Activated CD4-positive, CD25-positive, alpha-beta regulatory T cell treated with anti-CD3 and anti-CD28 coated beads, Interleukin-2, amount 50 U/mL, for 72 hours (primary cell): ENCODE measurements at places on chromosomes 4 and X.

DNA sequence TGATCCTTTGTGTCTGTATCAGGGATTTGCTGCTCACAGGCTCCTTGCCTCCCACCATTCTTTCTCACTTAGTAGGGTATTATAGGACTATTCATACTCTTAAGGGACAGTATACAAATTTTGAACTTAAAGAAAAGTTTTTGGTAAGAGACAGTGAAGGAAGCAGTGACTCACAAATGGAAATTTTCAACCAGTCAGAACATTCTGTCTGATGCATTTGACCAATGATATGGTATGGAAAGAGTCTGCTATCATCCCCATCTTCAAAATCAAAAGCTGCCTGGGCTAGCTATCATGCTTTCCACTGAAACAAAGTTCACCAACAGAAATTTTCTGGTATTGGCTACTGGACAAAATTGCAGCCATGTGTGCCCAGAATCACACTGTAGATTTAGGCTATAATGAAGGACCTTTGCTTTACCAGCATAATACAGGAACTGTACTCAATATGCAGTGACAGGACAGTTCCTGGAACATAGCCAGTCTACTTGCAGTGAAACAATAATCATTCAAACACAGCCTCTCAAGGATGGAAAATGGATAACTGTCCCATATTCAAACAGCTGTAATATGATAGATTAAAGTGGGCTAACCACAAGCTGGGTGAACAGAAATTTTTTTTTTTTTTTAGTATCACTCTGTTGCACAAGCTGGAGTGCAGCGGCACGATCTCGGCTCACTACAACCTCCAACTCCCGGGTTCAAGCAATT is 109.0 kb upstream of the ACSL4 start:
- no peak for DNase-seq

DNA sequence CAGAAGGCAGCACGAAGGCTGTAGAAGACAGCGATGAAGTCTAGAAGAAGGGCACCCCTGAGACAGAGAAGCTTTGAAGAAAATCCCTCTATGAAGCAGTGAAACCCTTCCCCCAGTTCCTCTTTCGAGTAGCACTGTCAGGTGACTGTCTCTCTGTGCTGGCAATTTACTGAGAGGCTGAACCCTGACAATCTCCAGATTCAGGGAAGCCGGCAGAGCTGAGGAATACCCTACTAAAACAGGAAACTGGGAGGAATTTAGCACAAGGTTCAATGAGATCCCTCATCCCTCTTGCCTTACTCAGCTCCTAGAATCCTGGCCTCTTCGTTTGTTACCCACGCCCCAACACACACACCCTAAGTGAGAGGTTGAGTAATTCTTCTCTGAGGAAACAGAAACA is 239.7 kb upstream of the NOCT start:
- DNase-seq, result no peak

- DNase-seq, result no peak
Observed at GRCh38 chr4:38500433-38500832, 163.6 kb upstream of the KLF3 start.

DNA sequence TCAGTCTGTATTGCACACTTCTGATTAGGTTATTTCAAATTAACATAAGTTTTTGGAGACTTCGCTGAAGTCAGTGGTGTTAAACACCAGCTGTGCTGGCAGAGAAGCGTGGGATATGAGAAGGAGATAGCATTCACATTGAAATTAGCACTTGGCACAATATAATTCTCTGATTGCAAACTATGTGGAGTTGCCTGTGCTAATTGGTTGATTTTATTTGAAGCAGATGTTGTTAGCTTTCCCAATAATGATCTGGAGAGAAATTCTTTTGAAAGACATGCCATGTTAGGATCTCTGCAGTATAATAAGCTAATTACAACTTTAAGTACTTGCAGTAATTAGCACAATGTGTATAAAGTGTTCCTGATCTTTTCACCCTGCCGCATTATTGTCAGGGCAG is 367.4 kb upstream of the ARX start:
- no peak for DNase-seq

- no peak for DNase-seq
Observed at GRCh38 chr4:11004818-11005217, 320.2 kb upstream of the CLNK start.

- DNase-seq, result no peak
Observed at GRCh38 chr4:172842779-172843178, 325.8 kb upstream of the GALNT7 start.

- DNase-seq, result no peak
Observed at GRCh38 chr4:133150486-133151340, 1.6 kb downstream of the PCDH10 start.

DNA sequence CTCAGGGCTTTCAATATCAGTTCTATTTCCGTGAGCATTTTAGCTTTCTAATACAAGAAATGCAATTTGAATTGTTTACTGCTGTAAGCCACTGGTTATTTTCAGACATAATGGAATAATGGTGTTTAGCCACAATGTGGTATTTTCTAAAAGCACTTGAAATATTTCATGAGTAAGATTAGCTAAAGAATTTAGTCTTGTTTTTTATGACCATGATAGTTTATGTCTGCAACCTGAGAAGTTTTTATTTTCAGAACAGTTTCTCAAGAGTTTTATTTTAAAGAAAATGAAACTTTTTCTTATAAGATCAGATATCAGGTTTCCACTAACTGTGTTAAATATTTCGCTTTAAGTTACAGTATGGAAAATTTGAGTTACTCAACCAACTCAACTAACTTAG is 60.2 kb downstream of the SLIT2 start:
- DNase-seq, result no peak

- DNase-seq, result peak; percentile 31
Observed at GRCh38 chr4:100095729-100096595, 94.3 kb downstream of the DDIT4L start.

- no peak for DNase-seq
Observed at GRCh38 chr4:185424905-185425646, 688 bp downstream of the UFSP2 start.

DNA sequence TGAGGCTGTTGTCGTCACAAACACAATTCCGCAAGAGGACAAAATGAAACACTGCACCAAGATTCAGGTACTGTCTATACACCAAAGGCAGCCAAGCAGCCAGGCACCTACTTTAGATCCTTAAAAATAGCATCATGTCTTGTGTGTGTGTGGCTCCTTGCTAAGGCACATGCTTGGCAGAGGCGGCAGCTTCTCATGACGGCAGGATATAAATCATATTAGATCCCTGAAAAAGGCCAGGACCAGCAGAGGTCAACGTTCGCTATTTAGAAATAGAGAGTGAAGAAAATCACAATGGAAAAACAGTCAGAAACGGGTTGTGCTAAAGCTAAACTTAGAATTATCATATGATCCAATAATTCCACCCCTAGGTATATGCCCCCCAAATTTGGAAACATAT is 29.5 kb downstream of the PRPS2 start:
- DNase-seq, result no peak

DNA sequence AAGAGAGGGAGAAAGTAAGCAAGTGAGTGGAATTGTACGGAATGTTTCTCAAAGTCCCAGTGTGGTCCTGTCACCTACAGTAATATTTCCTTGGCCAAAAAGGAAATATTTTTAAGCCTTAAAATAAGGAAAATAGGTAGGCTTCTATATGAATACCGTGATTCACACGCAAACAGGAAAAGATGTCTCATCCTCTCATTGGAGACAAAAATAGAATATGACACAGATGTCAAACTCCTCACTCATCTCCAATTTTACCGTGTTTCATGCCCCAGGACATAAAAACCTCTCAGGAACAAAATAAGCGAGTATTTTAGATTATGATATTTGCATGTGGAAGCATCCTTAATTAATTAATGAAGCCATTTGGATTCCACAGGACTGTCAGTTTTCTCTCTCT is 1269.5 kb downstream of the RAPGEF2 start:
- no peak for DNase-seq

- no peak for DNase-seq
Observed at GRCh38 chr4:8016527-8016926, 76.9 kb upstream of the AFAP1 start.

DNA sequence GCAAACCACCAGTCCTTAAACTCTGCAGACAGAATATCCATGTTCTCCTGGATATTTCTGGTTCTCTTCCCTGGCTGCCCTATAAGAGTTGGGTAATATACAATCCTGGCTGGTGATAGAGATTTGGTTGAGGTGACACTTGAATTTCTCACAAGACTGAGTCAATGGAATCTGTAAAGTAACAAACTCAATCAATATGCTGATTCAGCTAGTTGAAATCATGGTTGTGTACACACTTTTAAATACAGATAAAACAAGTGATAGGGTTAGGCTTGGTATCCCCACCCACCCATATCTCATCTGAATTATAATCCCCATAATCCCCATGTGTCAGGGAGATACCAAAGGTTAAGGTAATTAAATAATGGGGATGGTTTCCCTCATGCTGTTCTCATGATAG is 349.2 kb upstream of the MAD2L1 start:
- DNase-seq, result no peak

DNA sequence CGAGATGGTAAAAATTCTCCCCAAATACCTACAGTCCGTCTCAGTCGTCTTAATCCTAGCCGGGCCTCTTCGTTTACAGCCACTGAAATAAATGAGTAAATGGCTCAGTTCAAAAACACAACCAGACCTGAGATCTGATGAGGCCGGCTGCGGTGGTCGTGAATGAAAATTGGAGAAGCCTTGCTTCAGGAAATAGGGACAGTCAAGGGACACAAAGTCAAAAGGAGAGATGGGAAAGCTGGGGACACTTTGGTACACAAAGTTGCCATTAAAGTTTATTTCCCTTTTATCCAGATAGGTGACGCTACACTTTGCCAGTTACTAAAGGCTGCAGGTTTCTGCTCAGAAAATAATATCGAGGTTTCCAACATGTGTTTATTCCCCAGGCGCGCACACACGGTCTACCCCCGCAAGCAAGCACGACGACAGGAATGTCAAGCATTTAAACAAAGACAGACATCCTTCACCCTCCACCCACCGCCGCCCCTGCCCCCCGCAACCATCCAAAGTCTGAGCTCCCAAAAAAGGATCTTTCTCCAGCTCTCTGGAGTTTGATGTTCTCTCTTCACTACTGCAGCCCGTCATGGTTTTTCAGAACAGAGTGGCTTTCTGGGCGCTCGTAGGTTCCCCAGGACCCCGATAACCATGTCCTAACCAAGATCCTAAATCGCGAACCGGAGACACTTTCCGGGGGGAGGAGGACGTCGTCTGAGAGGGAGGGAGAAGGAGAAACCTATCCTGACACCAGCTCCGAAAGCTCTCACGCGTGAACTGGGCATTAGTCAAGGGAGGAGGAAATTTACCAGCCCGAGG is 1.3 kb upstream of the PCDH7 start:
- no peak for DNase-seq

- DNase-seq, result no peak
Observed at GRCh38 chr4:116150152-116150551, 935.2 kb downstream of the TRAM1L1 start.

DNA sequence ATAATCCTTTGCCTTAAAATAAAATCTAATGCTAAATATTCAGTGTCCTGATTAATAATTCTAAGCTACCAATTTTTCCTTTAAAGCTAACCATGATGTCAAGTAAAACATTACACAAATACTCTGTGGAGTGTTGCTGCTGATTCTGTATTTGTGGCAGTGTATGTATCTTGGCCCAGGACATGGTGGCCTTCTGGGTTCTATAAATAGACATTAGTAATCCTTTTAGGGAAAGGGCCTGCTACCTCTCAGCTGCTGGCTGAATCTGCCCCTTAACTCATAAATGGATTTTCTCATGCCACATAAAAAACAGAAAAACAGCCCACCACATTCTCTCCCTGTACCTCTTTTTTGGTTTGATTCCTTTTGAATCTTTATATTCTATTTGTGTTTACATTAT is 1.2 kb upstream of the XK start:
- no peak for DNase-seq

DNA sequence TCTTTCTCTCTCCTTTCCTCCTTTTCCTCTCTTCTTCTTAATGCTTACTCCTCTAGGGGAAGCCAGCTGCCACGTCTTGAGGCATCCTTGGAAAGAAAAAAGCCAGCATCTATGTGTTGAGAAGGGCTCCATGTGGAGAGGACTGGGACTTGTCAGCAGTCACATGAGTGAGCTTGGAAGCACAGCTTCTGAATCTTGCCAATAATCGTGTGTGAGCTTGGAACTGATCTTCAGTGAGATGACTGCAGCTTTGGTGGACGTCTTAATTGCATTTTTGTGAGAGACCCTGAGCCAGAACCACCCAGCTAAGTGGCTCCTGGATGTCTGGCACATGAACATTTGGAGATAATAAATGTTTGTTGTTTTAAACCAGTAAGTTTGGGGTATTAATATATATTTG is 371.7 kb downstream of the SLITRK2 start:
- DNase-seq, result no peak

DNA sequence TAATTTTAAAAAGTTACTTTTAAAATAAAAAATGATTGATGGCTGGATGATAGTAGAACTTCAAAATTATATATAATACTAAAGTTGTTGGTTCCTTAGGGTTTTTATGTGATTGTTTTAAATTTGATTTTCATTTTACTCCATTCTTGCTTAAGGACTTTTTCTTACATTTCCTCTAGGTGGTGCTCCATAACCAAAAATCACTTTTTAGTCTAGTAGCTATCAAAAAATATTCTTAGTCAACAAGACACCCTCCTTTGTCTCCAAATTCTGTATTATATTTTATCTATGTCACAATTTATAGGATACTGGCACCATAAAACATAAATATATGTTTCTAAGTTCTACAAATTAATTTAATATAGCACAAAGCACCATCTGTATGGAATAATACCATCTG is 67.2 kb upstream of the BRWD3 start:
- no peak for DNase-seq

DNA sequence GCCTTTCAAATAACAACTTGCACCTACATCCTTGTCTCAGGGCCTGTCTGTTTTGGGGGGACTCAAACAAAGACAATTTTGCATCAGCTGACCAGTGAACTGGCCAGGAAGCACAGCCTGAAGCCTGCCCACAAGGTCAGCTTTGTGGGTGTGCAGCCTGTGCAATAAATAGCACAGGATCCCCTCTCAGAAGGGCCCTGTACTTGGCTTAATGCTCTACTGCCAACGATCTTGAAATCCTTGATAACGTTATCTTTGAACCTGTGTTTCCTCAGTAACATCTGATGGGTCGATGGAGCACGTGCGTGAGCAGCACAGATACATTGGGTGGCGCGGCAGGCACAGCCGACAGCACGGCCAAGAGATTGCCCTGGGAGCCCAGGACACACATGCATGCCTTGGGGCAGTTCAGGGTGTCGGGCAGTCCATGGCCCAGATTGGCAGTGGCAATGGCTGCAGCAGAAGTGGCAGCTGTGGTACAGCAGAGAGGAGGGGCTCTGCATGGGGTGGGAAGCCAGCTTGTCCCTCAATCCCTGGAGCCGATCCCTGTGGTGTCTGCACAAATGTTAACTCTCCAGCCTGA is 58.8 kb upstream of the ATP6AP2 start:
- no peak for DNase-seq

DNA sequence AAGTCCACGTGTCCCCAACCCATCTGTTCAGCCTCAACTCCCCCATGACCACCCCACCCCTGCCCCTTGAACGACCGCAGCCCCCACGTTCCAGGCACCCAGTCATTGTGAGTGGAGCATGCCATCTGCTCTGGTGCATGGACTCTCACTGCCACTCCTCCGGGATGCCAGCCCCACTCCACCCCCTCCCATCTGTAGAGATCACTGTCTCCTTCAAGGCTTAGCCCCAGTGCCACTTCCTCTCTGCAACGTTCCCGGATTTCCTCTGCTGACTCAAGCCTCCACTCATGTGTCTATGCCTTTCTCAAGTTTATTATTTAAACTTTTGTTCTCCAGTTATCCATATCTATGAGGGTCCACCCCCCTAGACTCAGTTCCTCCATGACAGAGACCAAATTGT is 54.0 kb downstream of the MAML3 start:
- DNase-seq, result no peak
